Tibial nerve (tissue), 4 donors: ENCODE measurements at places on chromosomes 2 and 18. TPM values are rescaled to one million over a fixed set of nuclear protein-coding genes. Genes with fewer than 3 reads are reported as not detected.

Gene SIX2
- 0.87 TPM for total RNA-seq

Gene GDF7
- 6.3 TPM for total RNA-seq

Gene GORASP2
- 22.9 TPM for total RNA-seq

Gene AMER3
- total RNA-seq = not detected

Gene ALPP
- total RNA-seq = not detected

Gene ASTL
- total RNA-seq = 0.60 TPM

Gene TBR1
- not detected for total RNA-seq

Gene GLI2
- 9.8 TPM for total RNA-seq

Gene SRD5A2
- not detected for total RNA-seq

Gene SGO2
- 6.3 TPM for total RNA-seq

Gene SERPINB3
- not detected for total RNA-seq

Gene ANKRD30B
- 11.2 TPM for total RNA-seq

Gene RUFY4
- not detected for total RNA-seq

Gene NYAP2
- under 0.01 TPM for total RNA-seq

Gene CYBRD1
- total RNA-seq = 441 TPM

Gene TTC39C
- 35.1 TPM for total RNA-seq

Gene SPEG
- 8.6 TPM for total RNA-seq

Gene SP140L
- 14.3 TPM for total RNA-seq

Gene EMILIN1
- 95.1 TPM for total RNA-seq

Gene LYPD6
- total RNA-seq = 10.7 TPM

Gene LIMS4
- not detected for total RNA-seq

Gene DSG2
- 6.6 TPM for total RNA-seq

Gene SKOR2
- not detected for total RNA-seq

Gene SULT1C4
- 2.4 TPM for total RNA-seq
